ENCODE measurements at places on chromosomes 3 and 15. TPM values are rescaled to one million over a fixed set of nuclear protein-coding genes. Genes with fewer than 3 reads are reported as not detected.

DNA sequence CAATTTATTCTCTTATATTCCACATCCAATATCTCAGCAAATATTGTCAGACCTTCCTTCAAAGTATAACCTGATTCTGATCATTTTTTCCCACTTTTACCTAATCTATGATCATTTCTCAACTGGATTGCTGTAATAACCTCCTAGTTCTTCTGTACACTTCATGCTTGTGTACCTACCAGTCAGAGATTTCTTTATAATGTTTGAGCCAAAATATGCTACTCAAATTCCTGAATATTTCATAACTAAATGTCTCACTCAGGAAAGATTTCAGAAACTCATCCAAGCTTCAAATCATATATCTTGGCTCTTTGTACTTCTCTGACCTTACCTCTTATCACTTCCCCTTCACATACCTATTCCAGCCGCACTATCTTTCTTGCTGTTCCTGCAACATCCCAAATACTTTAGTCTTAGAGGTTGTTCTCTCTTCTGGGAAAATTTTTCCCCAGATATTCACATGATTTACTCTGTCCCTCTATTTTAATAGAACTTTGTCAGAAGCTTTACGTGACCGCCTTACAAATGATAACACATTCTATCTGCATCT is 20.0 kb downstream of the BCHE start:
- no peak for DNase-seq
- no peaks in the 10 kb centered on the region for H3K4me1 ChIP-seq
- no peak overlapping the region for H3K4me3 ChIP-seq
- H3K27ac ChIP-seq = no peak overlapping the region
- no peaks in the 10 kb centered on the region for H3K27me3 ChIP-seq

The ATP13A5 gene
- total RNA-seq = not detected

The HESX1 gene
- total RNA-seq = not detected

DNA sequence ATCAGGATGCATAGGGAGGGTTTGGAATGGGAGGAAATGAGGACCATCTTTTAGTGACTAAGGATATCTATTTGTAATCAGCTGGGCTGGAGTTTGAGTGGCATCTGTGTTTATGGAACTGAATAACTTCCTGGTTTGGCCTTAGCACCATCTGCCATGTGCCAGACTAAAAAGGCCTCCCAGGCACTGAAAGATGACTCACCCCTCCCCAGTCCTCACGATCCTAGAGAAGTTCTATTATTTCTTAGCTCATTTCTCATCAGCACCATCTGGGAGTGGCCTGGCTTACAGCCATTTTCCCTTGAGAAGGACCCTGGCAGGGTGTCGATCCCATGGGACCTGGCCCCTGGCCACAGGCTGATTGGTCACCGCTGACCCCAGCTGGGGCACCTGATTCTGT is 23.9 kb upstream of the CTXND1 start:
- no peak overlapping the region for H3K27ac ChIP-seq
- no peaks in the 10 kb centered on the region for H3K27me3 ChIP-seq
- H3K36me3 ChIP-seq = no peaks in the 10 kb centered on the region
- H3K4me1 ChIP-seq = no peaks in the 10 kb centered on the region
- no peak overlapping the region for H3K4me3 ChIP-seq

The CLDN16 gene
- total RNA-seq = not detected

- no peak for DNase-seq
- no peak overlapping the region for H3K27ac ChIP-seq
- H3K27me3 ChIP-seq = no peaks in the 10 kb centered on the region
- H3K4me1 ChIP-seq = no peaks in the 10 kb centered on the region
- no peak overlapping the region for H3K4me3 ChIP-seq
Observed at GRCh38 chr3:8313560-8314267, 187.9 kb upstream of the LMCD1 start.

The TERB2 gene
- total RNA-seq = not detected

GRCh38 chr15:26070095-26070532 is 207.0 kb upstream of the ATP10A start:
- no peak for DNase-seq
- no peak overlapping the region for H3K27ac ChIP-seq
- no peaks in the 10 kb centered on the region for H3K36me3 ChIP-seq
- H3K4me3 ChIP-seq = no peak overlapping the region
- H3K4me1 ChIP-seq = no peaks in the 10 kb centered on the region

- H3K4me1 ChIP-seq = no peaks in the 10 kb centered on the region
- no peaks in the 10 kb centered on the region for H3K27me3 ChIP-seq
- no peaks in the 10 kb centered on the region for H3K36me3 ChIP-seq
- H3K4me3 ChIP-seq = no peak overlapping the region
- no peak for DNase-seq
Observed at GRCh38 chr3:156217674-156218352, 97.4 kb downstream of the KCNAB1 start.

The CHRNA3 gene
- total RNA-seq = 1.00 TPM

The RTP3 gene
- not detected for total RNA-seq

GRCh38 chr15:62521396-62521795 is 356.3 kb upstream of the C2CD4B start:
- no peak overlapping the region for H3K4me3 ChIP-seq
- no peaks in the 10 kb centered on the region for H3K4me1 ChIP-seq
- no peak for DNase-seq

DNA sequence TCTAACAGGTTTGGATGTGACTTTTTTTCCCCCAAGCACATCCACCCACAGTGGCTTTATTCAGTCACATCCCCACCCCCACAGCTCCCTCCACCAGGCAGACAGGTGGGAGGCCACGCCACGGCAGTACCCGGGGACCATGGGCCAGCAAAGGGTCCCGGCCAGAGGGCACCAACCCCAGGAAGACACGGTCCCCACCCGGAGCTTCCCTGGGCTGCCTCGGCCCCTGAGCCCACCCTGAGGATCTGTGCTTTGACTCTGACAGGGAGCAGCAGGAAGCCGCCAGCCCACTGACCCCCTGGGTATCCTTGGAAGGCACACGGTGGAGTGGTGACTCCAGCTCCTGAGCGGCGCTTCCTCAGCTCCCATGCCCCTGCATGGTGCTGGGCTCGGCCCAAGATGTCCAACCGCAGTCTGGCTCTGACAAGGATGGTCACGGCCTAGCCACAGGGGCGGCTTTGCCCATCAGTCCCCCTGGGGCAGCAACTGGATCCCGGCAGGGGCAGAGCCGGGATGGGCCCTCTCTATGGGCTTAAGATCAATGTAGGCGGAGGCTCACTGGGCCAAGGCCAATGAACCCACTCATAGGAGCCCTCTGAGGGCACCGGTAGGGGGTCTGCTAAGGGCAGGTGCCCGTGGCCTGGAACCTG is 66.2 kb upstream of the TTBK2 start:
- DNase-seq = no peak
- no peaks in the 10 kb centered on the region for H3K4me1 ChIP-seq
- H3K27me3 ChIP-seq = no peaks in the 10 kb centered on the region

DNA sequence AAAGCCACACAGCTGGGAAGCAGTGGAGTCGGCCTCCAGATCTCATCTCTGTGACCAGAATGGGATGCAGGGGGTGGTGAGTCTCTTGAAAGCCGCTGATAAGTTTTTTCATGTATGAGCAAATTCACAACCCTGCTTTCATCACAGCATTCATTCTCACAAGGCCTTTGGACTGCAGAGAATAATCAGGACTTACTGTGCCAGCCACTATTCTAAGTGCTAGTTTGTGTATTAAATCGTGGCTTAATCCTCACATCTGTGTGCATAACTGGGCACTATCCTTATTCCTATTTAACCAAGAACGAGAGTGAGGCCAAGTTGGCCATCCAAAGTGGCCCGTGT is 64.2 kb upstream of the POLG start:
- no peak overlapping the region for H3K27ac ChIP-seq
- no peak for DNase-seq
- peaks cover 22% of the 10 kb centered on the region for H3K4me1 ChIP-seq
- H3K36me3 ChIP-seq = no peaks in the 10 kb centered on the region
- no peak overlapping the region for H3K4me3 ChIP-seq

The ABI3BP gene
- total RNA-seq = 7.9 TPM

GRCh38 chr3:190721330-190721729 is 141.2 kb downstream of the GMNC start:
- no peak for DNase-seq
- H3K4me3 ChIP-seq = no peak overlapping the region
- no peaks in the 10 kb centered on the region for H3K36me3 ChIP-seq
- H3K27me3 ChIP-seq = no peaks in the 10 kb centered on the region
- no peak overlapping the region for H3K27ac ChIP-seq
- no peaks in the 10 kb centered on the region for H3K4me1 ChIP-seq

DNA sequence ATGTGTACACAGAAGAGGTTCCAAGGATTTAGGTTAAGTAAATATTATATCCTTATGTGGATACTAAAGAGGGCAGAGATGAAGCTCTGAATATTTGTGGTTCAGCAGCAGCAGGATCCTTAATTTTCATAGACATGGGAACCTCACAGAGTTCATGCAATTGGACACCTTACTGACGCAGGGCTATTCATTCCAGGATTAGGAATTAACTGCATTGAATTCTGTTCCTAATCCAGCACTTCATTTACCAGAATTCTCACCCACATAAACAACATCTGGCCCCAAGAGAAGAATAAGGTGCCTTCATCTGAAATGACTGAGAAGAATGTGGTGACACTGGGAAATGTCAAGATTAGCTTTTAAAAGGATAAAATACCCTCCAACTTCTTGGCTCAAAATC is 62.4 kb downstream of the ADAMTS9 start:
- H3K4me1 ChIP-seq = no peaks in the 10 kb centered on the region
- H3K4me3 ChIP-seq = no peak overlapping the region
- no peaks in the 10 kb centered on the region for H3K36me3 ChIP-seq
- DNase-seq = no peak

DNA sequence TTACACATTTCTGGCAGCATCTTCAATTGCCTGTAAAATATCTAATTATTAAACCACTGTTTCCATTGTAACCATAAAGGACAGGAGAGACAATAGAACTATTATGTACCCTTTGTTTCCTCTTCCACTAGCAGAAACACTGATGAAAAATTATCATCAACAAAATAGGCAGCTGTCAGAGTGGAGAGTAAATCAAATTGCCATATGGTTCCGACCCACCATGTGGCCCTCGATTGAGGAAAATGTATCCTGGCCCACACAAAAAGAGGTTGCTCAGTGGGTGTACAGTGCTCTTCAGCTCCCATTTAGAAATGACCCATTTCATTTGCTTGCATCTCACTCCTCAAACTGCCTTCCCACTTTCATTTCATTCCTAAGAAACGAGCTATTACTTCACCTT is 570.6 kb upstream of the UBE2E2 start:
- H3K4me3 ChIP-seq = no peak overlapping the region
- H3K27ac ChIP-seq = no peak overlapping the region
- H3K27me3 ChIP-seq = no peaks in the 10 kb centered on the region
- DNase-seq = no peak
- no peaks in the 10 kb centered on the region for H3K36me3 ChIP-seq

DNA sequence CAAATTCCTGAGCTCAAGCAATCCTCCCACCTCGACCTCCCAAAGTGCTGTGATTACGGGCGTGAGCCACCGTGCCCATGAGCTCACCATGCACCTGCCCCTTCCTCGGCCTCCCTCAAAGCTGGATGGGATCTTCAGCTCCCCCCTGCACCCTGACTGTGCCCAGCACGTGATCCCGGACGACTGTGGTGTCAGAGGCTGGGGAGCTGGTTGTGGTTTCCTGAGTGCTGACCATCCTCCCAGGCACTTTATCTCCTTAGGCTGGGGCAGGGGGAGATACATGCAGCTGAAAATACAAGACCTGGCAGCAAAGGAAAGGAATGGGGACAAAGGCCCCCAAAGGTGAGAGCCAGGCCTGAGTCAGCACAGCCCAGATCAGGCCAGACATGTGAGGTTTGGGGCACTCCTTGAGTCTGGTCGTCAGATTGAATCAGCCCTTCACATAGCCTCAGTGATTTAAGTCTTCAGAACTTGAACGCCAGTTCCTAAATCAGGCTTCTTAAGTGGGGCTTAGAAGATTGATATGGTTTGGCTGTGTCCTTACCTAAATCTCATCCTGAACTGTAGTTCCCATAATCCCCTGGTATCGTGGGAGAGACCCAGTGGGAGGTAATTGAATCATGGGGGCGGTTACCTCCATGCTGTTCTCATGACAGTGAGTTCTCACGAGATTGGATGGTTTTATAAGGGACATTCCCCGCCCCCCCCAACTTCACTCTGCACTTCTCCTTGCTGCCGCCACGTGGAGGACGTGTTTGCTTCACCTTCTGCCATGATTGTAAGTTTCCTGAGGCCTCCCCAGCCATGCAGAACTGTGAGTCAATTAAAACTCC is 35.8 kb downstream of the PRKCD start:
- H3K27me3 ChIP-seq = no peaks in the 10 kb centered on the region
- no peak overlapping the region for H3K4me3 ChIP-seq
- DNase-seq = peak; percentile 69
- H3K36me3 ChIP-seq = peaks cover 5% of the 10 kb centered on the region
- no peak overlapping the region for H3K27ac ChIP-seq
- H3K4me1 ChIP-seq = peaks cover 19% of the 10 kb centered on the region

GRCh38 chr3:149462581-149463011 is 11.9 kb upstream of the TM4SF4 start:
- no peaks in the 10 kb centered on the region for H3K36me3 ChIP-seq
- H3K27me3 ChIP-seq = no peaks in the 10 kb centered on the region
- H3K4me3 ChIP-seq = no peak overlapping the region
- H3K27ac ChIP-seq = no peak overlapping the region
- DNase-seq = no peak

DNA sequence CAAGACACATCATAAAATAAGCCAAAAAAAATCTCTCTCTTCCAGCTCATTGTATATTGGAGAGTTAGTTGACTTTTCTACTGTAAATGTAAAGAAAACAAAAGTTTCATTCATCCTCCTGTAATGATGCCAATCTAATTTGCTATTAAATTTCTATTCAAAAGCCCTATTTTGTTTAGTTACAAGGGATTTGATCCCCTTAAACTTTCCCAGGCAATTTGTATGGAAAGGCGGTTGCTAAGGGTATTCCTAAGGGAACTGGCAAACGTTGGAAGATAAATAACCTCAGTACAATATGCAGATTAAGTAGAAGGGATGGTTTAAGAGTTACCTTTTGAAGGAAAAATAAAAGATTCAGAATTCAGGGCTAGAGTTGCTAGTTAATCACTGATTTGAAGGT is 352.7 kb downstream of the TIGIT start:
- no peak for DNase-seq
- no peaks in the 10 kb centered on the region for H3K4me1 ChIP-seq
- H3K27ac ChIP-seq = no peak overlapping the region
- H3K27me3 ChIP-seq = no peaks in the 10 kb centered on the region
- H3K36me3 ChIP-seq = no peaks in the 10 kb centered on the region
- no peak overlapping the region for H3K4me3 ChIP-seq

The CCDC9B gene
- total RNA-seq = 46.4 TPM

GRCh38 chr15:74788683-74789151 is 6.8 kb downstream of the CSK start:
- H3K27me3 ChIP-seq = no peaks in the 10 kb centered on the region
- peaks cover 86% of the 10 kb centered on the region for H3K4me1 ChIP-seq
- no peak overlapping the region for H3K4me3 ChIP-seq
- DNase-seq = peak; percentile 61
- peak overlapping the region; percentile 92 for H3K27ac ChIP-seq

The ALPK3 gene
- 1.7 TPM for total RNA-seq

GRCh38 chr3:100333970-100334487 is 528 bp upstream of the NIT2 start:
- no peaks in the 10 kb centered on the region for H3K27me3 ChIP-seq
- H3K4me3 ChIP-seq = peak overlapping the region; percentile 92
- H3K27ac ChIP-seq = peak overlapping the region; percentile 79
- no peaks in the 10 kb centered on the region for H3K36me3 ChIP-seq

Measured in transverse colon (tissue), 4 donors.